ENCODE measurements at places on chromosomes 1 and 21.

DNA sequence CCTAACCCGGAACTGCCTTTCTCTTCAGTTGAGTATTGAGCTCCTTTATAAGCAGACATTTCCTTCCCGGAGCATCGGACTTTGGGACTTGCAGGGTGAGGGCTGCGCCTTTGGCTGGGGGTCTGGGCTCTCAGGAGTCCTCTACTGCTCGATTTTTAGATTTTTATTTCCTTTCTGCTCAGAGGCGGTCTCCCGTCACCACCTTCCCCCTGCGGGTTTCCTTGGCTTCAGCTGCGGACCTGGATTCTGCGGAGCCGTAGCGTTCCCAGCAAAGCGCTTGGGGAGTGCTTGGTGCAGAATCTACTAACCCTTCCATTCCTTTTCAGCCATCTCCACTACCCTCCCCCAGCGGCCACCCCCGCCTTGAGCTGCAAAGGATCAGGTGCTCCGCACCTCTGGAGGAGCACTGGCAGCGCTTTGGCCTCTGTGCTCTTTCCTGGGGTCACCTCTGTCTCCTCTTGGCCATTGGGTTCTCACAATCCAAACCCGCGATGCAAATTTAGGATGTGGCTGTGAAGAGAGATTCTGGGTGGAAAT lies 3.7 kb downstream of the OLIG2 start:
- no peak for DNase-seq

DNA sequence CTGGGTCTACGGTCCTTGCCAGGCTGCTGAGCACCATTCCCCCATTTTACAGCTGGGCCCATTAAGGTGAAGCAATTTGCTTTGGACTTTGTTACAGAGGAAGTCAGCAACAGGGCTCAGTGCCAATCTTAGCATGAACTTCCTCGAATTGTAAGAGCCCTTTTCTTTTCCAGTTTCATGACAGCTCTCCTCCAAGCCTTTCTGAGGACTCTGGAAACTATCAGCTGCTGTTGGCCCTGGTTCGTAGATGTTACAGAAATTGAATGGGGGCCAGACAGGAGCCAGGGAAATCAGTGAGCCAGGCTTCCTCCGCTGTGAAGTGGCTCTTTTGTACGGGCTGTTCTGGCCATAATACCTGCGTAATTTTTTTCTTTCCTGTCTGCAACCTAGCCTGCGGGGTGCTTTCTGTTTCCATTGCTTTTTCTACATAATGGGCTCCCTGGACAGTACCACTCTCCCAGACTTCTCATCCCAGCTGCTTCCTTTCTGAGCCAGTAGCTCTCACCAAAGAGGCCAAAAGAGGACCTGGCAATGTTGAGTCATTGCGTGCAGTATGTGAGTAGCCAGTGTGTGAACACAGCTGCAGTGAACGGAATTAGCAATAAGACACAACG lies 386.3 kb downstream of the DISC1 start:
- DNase-seq: no peak

DNA sequence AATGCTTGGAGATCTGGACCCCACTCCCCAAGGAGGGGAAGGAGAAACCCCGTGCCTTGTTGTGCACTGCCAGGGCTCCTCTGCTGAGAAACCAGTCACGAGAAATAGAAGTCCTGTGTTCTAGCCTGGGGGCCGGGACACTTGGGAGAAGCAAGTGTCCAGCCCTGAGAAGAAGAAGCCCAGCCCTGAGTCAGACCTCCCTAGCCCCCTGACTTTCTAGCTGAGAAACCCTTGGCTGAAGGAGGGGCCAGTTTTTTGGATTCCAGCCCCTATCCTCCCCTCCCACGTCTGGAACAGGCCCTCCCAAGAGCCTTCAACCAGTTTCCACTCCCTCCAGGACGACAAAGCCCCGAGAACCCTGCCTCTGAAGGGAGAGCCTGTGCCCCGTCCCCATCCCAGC lies 100.5 kb downstream of the NAV1 start:
- no peak for DNase-seq

DNA sequence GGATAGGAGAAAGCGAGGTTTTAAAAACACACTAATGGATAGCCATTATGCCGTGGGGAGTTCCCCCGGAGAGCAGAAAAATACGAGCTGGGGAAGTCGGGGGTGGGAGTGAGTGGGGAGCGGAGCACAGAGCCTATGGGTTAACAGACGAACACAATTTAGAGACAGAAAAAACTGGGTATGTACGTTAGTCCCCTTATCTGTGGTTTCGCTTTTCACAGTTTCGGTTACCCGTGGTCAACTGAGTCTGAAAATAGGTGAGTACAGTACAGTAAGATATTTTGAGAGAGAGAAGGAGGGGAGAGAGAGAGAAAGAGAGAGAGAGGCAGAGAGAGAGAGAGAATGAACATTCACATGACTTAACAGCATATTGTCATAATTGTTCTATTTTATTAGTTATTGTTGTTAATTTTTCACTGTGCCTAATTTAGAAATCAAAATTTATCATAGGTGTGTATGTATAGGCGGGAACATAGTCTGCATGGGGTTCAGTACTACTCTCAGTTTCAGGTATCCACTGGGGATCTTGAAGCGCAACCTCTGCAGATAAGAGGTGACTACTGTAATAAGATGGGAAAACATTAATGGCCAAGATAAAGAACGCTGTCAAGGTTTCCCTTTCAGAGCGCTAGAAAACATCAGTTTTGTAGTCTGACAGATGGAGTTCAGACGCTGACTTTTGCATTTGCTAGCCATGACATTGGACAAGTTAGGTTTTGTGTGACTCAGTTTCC lies 125.6 kb upstream of the LMO4 start:
- no peak for DNase-seq

DNA sequence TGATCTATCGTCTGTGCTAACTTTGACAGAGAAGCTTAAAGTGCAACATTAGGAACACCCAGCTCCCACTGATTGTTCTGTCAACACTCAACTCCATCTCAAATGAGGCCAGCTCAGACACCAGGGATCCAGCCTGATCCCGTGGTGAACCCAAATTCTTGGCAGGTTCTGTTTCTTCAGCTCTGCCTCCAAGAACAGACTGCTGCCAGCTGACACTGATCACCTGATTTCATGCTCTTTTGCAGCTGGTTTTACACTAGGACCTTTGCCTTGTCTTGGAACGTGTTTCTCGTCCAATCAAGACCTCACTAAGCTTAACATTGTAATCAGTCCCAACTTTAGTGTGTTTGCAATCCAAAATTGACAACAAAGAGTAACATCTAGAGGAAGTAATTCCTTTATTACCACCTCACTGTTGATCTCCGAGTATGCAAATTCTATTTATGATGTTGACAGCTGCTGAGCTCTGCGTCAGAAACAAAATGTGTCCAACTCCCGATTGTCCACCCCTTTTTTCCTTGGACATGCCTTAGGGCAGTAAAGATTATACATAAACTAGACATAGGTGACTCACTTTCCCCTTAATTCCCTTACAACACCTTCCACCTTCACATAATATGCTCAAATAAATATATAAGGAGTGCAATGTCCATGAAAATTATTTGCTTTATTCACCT lies 1.6 kb upstream of the HYI start:
- DNase-seq: no peak

- DNase-seq: no peak
Observed at GRCh38 chr1:63789856-63790605, 16.2 kb downstream of the ROR1 start.

DNA sequence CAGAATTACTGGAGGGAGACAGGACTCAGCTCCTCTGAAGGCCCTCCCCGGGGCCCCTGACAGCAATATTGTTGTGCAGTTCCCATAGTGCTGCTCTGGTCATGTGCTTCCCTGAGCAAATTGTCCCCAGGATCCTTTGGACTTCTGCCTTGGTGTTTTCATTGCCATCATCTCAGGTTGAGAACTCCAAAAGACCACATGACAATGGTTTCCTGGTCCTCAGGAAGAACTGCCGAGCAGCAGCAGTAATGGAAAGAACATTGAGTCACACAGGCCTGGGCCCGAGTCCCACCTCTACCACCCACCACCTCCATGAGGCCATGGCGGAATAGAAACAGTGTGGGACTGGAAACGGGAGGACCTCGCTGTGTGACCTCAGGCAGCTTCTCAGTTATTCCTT lies 6.3 kb upstream of the CTTNBP2NL start:
- no peak for DNase-seq

- DNase-seq: no peak
Observed at GRCh38 chr1:93681989-93682412, 364 bp upstream of the BCAR3 start.

DNA sequence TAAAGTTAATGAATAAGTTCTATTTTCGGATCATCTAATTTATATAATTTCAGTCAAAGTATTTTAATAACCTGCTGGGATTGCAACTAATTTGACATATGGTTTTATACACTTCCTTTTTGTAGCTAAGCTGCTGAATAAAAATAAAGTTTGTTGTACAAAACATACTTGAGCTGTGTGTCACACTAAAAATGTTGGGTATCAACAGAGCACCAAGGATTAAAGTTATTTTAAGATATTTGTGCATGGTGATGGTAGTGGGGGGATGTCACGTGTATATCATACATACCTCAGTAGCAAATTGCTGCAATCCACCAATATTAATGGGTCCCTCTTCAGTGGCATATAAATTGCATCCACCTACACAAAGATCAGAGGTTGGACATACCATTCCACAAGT lies 199.6 kb downstream of the DPYD start:
- DNase-seq: no peak

- DNase-seq: no peak
Observed at GRCh38 chr1:223011505-223011856, 131.6 kb downstream of the TLR5 start.

DNA sequence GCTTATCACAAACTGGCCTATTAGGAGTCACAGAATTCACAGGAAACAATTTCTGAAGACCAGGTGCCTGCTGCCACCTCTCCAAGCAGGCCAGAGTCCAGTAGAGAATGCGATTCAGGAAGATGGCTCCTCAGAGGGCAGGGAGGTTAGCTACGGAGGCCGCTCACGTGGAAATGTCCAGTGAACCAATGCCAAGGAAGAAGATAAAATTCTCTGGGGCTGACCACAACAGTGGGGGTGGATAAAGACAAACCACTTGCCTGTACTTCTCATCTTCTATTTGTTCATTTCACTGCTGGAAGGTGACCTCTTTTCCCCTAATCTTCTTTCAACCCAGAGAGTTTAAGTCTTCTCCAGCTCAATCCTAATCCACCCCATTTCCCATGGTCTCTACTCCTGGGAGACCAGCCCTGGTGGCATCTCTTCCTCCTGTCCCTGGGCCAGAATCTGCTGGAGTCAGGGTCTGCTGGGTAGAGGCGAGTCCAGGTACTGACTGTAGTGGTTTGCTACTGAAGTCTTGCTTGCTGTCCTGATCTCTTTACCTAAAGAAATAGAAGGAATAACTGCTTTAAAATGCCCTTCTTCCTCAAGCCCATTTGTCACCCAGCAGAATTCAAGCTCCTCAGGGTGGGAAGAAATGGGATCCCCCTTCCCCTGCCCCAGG lies 3.2 kb downstream of the PSRC1 start:
- DNase-seq: no peak
